ENCODE measurements at places on chromosomes 4 and X. TPM values are rescaled to one million over a fixed set of nuclear protein-coding genes. Genes with fewer than 3 reads are reported as not detected.

L1CAM gene
- total RNA-seq = 2.3 TPM

LIMCH1 gene
- total RNA-seq = not detected

DDIT4L gene
- total RNA-seq = not detected

TASL gene
- 2.4 TPM for total RNA-seq

VGLL1 gene
- total RNA-seq = not detected

ALPK1 gene
- 18.2 TPM for total RNA-seq

ZNF157 gene
- 0.47 TPM for total RNA-seq

ARHGEF38 gene
- not detected for total RNA-seq

SSX4 gene
- total RNA-seq = not detected

CLNK gene
- 0.12 TPM for total RNA-seq

RAB33A gene
- total RNA-seq = 2.2 TPM

All from T-helper 17 cell (primary cell).